Astrocyte (in vitro differentiated cells and primary cell): ENCODE measurements at places on chromosomes 13 and 19. TPM values are rescaled to one million over a fixed set of nuclear protein-coding genes. Genes with fewer than 3 reads are reported as not detected.

DNA sequence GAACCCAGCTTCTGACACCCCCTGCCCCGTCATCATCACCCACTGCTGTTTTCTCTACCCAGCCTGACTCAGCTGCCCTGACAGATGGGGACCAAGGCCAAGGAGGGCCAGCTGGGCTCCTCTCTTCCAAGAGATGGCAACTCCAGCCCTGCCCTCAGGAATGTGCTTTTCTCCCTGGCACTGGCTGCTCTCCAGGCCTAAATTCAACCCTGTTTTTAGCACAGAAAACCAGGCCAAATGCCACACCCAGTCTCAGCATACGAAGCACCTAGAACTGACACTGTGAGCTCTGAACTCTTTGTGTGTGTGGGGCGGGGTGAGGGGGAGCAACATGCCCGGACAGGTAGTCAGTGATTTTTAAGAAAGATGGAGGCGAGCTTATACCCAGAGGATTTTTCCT is 23.4 kb upstream of the IGFL1 start:
- no peak overlapping the region for H3K27ac ChIP-seq
- no peak for DNase-seq
- no peak overlapping the region for H3K4me3 ChIP-seq

- H3K36me3 ChIP-seq: no peaks in the 10 kb centered on the region
- peak; percentile 48 for DNase-seq
- H3K4me3 ChIP-seq: no peak overlapping the region
- peak overlapping the region; percentile 34 for H3K27ac ChIP-seq
- H3K4me1 ChIP-seq: no peaks in the 10 kb centered on the region
These were observed 7.0 kb upstream of the TMC4 start for GRCh38 chr19:54179921-54180461.

DNA sequence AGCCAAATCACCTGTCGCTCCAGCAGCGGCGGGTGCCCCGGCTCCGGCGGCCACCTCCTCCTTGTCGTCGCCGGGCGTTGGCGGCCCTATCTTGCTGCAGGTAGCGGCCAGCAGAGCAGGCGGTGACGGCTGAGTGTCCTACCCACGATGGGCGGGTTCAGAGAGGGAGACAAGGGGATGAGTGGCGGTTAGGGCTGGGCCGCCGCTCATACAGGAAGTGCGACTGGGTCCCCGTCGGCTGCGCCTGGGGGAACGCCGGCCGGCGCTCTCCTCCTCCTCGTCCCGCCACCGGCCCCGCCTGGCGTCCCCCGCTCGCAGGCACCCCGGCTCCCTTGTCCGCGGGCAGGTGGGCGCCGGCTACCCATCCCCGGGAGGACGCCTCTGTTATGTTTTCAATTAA is 1692.0 kb downstream of the SLITRK5 start:
- H3K4me1 ChIP-seq: no peaks in the 10 kb centered on the region
- no peaks in the 10 kb centered on the region for H3K36me3 ChIP-seq
- H3K4me3 ChIP-seq: no peak overlapping the region
- H3K27ac ChIP-seq: no peak overlapping the region
- H3K27me3 ChIP-seq: no peaks in the 10 kb centered on the region
- DNase-seq: no peak

- no peaks in the 10 kb centered on the region for H3K4me1 ChIP-seq
- no peak overlapping the region for H3K4me3 ChIP-seq
- no peak overlapping the region for H3K27ac ChIP-seq
- DNase-seq: no peak
These were observed 18.6 kb upstream of the ADPRHL1 start for GRCh38 chr13:113471844-113472243.

- H3K4me1 ChIP-seq: no peaks in the 10 kb centered on the region
- H3K36me3 ChIP-seq: no peaks in the 10 kb centered on the region
- no peaks in the 10 kb centered on the region for H3K27me3 ChIP-seq
- no peak overlapping the region for H3K27ac ChIP-seq
These were observed 158.1 kb upstream of the TSC22D1 start for GRCh38 chr13:44734201-44734707.

- H3K4me3 ChIP-seq: no peak overlapping the region
- no peaks in the 10 kb centered on the region for H3K36me3 ChIP-seq
- H3K27ac ChIP-seq: no peak overlapping the region
- no peaks in the 10 kb centered on the region for H3K4me1 ChIP-seq
- H3K27me3 ChIP-seq: no peaks in the 10 kb centered on the region
These were observed 182.5 kb upstream of the OBI1 start for GRCh38 chr13:78841358-78841963.

- no peaks in the 10 kb centered on the region for H3K27me3 ChIP-seq
- H3K4me3 ChIP-seq: no peak overlapping the region
- no peak overlapping the region for H3K27ac ChIP-seq
These were observed 12.3 kb downstream of the TSSK6 start for GRCh38 chr19:19502808-19503602.

DNA sequence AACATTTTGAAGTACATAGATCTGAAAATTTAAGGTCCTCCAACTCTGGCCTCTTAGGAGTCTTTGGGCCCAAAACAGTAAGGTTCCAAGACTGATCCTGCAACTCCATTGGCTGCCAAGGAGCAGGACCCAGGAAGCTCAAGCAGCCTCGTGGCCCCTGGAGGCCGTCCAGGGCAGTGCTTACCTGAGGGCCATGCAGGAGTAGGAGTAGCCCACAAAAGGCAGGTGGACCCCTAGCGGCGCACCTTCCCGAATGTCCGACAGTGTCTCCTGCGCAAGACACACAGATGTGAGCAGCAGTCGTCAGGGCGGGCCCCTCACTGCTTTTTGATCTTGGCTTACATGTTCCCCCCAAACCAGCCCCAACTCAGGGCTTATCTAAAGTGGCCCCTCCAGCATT is 5.7 kb upstream of the SIX5 start:
- peaks cover 14% of the 10 kb centered on the region for H3K36me3 ChIP-seq
- H3K27me3 ChIP-seq: no peaks in the 10 kb centered on the region
- H3K4me3 ChIP-seq: no peak overlapping the region
- no peak overlapping the region for H3K27ac ChIP-seq

DNA sequence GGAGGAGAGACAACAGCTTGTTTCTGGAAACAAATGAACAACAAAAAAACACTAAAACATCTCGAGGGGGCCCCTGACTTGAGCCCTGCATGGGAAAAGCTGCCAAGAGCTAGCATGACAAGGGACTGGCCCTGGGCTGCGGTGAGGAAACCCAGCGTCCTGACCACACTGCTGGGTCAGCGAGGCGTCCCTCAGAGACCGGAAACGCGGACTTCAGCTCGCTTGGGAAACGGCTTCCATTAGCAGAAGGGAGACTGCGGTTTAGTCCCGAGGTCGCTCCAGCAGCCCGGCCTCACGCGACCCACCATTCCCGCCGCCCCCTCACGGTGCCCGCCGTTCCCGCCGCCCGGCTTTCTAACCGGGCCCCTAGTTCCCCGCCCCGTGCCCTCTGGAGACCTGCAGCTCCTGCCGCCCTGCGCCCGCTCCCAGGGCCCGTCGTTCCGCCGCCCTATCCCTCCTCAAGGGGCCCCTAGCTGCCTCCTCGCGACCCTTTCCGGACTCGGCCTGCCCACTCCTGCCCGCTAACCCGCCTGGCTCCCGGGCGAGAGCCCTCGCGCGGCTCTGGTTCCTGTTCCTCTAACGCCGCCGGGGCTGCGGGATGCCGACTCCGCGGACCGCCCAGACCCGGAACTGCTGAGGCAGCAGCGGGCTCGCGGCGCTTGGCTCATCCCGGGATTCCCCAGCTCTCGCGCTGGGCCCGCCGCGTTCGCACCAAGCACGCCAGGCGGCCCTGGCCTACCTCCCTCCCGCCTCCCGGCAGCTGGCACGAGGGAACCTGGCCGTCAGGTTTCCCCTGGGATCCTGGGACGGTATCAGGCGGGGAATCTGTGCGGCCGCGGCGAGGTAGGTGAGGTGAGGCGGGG is at the start of gene CCDC122:
TSS of gene CCDC122 (minus strand) at position 849 of the 863 bp plus-strand sequence. CDS start 10,364 bp downstream, outside the sequence.
- DNase-seq: peak; percentile 68
- H3K27ac ChIP-seq: peak within 1 kb of the TSS; percentile 87
- peak within 1 kb of the TSS; percentile 75 for H3K4me3 ChIP-seq
- no peaks in the 10 kb centered on the region for H3K36me3 ChIP-seq

GRCh38 chr19:15498910-15499309 is 9.4 kb upstream of the CYP4F22 start:
- H3K4me3 ChIP-seq: no peak overlapping the region
- H3K27ac ChIP-seq: no peak overlapping the region
- DNase-seq: no peak
- H3K27me3 ChIP-seq: no peaks in the 10 kb centered on the region
- H3K4me1 ChIP-seq: no peaks in the 10 kb centered on the region
- no peaks in the 10 kb centered on the region for H3K36me3 ChIP-seq

DNA sequence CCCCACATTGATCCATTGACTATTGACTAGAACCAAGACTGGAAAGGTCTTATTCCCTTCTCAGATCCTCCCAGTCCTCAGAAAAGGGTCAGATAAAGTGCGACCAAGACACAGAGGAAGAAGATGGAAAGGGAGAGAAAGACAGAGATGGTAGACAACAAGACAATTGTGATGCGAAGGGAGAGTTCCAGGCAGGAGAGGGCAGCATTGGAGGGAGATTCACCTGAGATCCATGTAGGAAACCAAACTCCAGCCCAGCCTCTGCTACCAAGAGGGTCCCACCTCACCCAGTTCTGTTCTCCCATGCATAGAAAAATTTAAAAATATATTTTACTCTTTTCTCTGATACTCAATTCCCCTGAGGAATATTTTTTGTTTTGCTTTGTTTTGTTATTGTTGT is 67.3 kb upstream of the TSHZ3 start:
- peaks cover 27% of the 10 kb centered on the region for H3K27me3 ChIP-seq
- no peak overlapping the region for H3K4me3 ChIP-seq
- no peaks in the 10 kb centered on the region for H3K4me1 ChIP-seq
- no peak for DNase-seq
- no peaks in the 10 kb centered on the region for H3K36me3 ChIP-seq

DNA sequence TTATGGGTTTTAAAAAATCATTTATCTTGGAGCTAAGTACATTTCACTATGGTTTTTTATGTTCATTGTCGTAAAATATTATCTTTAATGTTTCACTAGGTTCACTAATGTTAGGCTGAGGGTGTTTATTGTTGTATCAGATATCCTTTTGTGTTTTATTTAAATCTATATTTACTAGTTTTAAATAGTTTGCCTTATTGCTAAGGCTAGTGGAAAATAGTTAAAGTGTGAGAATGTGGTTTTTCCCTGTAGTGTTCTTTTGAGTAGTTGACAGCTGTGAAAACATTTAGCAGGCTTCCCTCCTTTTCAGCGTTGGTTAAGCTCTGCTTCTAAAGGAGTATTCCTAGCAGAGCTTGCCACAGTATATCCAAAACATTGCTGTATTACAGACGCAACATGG is 139.0 kb downstream of the TM9SF2 start:
- H3K4me3 ChIP-seq: no peak overlapping the region
- peaks cover 3% of the 10 kb centered on the region for H3K27me3 ChIP-seq
- DNase-seq: no peak
- no peak overlapping the region for H3K27ac ChIP-seq
- no peaks in the 10 kb centered on the region for H3K36me3 ChIP-seq
- H3K4me1 ChIP-seq: no peaks in the 10 kb centered on the region

DNA sequence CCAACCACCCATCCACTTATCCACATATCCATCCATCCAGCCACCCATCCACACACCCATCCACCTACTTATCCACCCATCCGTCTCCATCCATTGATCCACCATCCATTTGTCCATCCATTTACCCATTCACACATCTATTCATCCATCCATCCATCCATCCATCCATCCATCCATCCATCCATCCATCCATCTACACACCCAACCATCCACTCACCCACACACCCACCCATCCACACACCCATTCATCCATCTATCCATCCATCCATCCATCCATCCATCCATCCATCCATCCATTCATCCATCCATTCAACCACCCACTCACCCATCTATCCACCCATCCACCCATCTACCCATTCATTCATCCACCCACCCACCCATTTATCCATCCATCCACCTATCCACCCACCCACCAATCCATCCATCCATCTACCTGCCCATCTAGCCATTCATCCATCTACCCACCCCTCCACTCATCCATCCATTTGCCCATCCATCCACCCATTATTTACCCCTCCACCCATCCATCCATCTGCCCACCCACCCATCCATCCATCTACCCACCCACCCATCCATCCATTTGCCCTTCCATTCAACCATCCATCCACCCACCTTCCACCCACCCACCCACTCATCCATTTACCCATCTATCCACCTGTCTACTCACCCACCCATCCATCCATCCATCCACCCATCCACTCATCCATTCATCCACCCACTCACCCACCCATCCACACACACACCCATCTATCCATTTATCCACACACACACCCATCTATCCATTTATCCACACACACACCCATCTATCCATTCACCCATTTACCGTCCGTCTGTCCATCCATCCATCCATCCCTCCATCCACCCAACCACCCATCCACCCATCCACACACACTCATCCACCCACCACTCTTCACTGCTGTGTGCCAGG is 2.5 kb upstream of the TMPRSS9 start:
- H3K4me3 ChIP-seq: no peak overlapping the region
- H3K27ac ChIP-seq: no peak overlapping the region
- DNase-seq: no peak
- peaks cover 25% of the 10 kb centered on the region for H3K27me3 ChIP-seq
- H3K4me1 ChIP-seq: no peaks in the 10 kb centered on the region
- no peaks in the 10 kb centered on the region for H3K36me3 ChIP-seq

DNA sequence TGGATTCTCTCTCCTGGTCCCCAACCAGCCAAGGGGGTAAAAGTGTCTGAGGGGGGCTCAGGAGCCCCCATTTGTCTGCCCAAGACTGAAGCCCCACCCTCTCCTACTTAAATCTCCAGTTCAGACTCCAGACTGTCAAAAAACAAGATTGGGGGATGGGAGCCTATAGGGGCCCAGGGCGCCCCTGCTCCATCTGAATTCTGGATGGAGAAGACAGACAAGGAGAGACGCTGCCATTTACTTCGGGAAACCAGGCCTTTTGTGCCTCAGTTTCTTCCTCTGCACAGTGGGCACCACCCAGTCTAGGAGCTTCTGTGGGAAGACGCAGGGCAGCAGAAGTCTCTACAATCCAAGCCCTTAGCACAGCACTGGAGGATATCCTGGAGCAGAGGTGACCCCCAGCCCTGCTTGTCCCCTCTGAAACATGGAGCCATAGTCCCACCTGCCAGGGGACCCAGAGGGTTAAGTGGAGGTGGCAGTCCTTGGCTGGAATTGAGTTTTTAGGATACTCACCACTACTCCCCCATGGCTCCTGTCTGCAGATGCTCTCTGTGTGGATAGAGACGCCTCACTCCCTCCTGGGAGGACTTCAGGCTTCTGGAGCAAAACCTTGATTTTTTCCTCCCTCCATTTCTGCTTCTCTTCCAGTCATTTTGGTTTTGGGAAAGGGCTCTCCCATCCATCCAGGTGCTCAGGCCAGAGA is 1.7 kb upstream of the CRLF1 start:
- no peak for DNase-seq
- H3K27ac ChIP-seq: no peak overlapping the region
- H3K27me3 ChIP-seq: peaks cover 64% of the 10 kb centered on the region
- H3K4me1 ChIP-seq: peaks cover 9% of the 10 kb centered on the region
- H3K36me3 ChIP-seq: no peaks in the 10 kb centered on the region
- H3K4me3 ChIP-seq: no peak overlapping the region

ALOX5AP gene
- 2.9 and 4.5 TPM in 2 replicates for total RNA-seq

PLIN4 gene
- total RNA-seq: 0.05 TPM in 1 of 2 replicates, not detected in the other

ZNF888 gene
- total RNA-seq: 7.7 and 7.9 TPM in 2 replicates

SGCG gene
- 0.18 and 0.41 TPM in 2 replicates for total RNA-seq

GAMT gene
- 34.1 and 35.9 TPM in 2 replicates for total RNA-seq

ZNF536 gene
- 0.22 and 0.43 TPM in 2 replicates for total RNA-seq

PSG6 gene
- total RNA-seq: 0.23 TPM in 1 of 2 replicates, not detected in the other

PGLYRP1 gene
- total RNA-seq: not detected in 2 replicates

ADPRHL1 gene
- total RNA-seq: 2.5 and 3.1 TPM in 2 replicates

TGFB1 gene
- total RNA-seq: 155 and 199 TPM in 2 replicates

CLEC4G gene
- not detected in 2 replicates for total RNA-seq
